ENCODE measurements at places on chromosomes 6 and 20.

GRCh38 chr6:1215023-1215422 lies 96.9 kb upstream of the FOXQ1 start:
- DNase-seq = no peak

GRCh38 chr6:117359581-117359980 lies 66.2 kb downstream of the ROS1 start:
- DNase-seq = no peak

- DNase-seq = no peak
These were observed 10.2 kb upstream of the FOXF2 start for GRCh38 chr6:1379017-1379787.

DNA sequence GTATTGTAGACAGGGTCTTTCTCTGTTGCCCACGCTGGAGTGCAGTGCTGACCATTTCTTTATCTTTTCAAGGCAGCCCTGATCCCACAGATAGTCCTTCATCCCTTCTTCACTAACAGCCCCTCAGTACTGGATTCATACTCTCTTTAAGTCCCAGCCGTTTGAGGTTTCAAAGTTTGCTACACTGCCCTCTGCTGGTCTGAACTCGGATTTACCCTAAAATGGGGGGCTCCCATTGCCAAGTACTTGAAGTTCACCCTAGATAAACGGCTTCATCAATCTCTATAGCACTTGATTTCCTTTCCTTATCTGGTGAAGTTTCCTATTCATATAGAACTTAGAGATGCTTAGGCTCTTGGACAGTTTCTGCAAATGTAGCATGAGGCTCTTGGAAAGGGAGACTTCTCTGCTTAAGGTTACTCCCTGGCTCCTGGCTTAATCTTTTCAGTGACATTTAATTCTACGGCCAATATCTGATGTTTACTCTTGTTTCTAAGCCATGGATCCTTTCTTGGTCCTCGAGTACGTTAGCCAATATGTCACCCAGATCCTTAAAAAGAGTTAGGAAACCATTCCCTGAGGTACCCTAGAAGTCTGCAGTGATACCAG lies 21.4 kb upstream of the PREP start:
- no peak for DNase-seq

DNA sequence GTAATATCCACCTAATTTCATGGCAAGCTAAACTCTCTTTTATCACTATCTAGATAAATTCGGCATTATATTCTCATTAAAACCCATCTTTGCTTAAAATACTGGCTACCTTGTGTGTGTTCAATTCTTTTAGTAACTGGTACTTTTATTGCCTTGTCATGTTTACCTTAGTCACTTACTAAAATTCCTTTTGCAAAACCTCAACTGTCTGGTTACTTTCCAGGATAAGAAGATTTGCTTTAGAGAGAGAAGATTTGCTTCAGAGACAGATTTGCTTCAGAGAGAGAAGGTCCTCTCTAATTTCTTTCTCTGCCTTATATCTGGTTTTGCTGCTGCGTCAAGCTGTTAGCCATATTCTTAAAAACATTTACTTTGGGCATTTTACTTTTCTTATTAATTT lies 151.5 kb upstream of the MLIP start:
- DNase-seq = no peak

GRCh38 chr20:13174402-13174801 lies 46.7 kb upstream of the ISM1 start:
- no peak for DNase-seq

- DNase-seq = no peak
These were observed 24.0 kb upstream of the NPBWR2 start for GRCh38 chr20:64131406-64131805.

DNA sequence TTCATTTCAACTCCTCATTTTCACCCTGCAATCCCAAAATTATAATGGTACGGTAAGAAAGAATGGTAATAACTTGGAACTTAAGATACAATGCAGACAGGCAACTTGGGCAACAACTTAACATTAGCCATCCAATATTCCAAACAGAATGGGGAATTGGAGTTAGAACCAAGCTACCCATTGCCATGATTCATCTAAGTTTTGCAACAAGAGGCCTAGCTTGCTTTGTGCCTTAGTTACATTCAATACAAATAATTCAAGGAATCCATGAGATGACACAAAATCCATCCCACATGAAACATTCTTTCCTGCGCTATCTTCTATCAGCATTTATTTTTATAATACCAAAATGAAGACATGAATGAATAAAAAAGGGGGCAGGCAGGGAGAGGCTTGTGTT lies 28.4 kb downstream of the DCDC2 start:
- no peak for DNase-seq

DNA sequence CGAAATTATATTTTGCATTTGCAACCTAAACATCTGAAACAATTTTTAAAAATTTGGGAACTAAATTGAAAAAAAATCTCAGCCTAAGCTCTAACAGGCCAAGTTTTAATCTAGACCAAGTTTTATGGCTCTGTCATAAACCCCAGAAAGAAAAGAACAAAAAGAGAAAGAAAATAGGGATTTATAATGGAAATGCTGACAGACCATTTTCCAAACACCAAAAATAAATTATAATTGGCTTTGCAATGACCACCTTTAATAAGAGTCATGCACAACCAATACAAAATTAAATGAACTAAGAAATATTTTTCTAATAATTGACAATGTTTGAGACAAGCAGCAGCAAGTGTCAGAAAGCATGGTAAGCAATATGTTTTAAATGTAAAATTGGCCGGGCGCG lies 72.6 kb downstream of the WDR27 start:
- no peak for DNase-seq

DNA sequence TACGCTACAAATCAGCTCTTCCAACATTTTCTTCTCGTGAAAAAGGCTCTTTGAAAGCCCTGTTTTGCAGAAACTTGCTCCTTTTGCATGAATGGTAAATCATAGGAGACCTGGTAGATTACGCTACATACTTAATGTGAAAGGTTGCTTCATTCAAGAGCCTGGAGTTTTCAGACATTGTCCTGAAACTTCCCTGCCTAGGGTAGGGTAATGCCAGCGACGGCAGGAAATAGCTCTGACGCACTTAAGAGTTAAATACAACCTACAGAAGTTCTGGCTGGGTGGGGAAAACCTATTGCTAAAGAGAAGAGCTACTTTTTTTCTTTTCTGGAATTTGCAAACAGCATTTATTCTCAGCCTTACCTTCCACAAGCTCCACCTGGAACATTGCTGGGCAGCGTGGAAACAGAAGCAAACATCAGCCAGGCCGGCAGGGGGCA lies 144.5 kb downstream of the LPA start:
- no peak for DNase-seq

DNA sequence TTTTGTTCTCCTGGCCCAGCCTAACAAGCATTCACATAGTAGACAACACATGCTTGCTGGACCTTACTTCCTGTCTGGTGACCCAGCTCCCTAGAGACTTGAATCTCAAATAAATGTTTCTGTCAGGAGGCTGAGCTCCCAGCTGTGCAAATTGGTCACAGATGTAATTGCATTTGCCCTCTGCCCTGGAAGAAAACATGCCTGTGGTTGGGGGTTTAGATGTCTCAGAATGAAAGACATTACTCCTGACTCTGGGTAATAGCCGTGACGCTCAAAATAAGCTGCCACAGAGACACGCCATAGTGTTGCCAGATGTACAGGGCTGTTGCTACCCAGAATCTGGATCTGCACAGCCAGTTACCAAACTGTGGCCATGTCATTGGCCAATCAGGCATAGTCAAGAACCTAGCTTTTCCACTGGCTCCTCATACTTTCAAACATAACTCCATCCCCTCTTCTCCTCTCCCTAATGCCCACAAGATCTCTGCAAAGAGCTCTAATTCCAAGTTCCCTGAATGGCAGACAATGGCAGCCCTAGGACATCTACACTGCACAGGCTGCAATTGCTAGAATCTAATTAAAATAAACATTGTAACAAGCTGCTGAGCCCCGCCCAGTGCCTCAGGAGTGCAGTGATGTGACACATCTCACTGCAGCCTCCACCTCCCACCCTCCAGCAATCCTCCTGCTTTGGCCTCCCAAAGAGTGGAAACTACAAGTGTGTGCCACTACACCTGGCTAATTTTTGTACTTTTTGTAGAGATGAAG lies 32.8 kb upstream of the GMPR start:
- peak; percentile 98 for DNase-seq

DNA sequence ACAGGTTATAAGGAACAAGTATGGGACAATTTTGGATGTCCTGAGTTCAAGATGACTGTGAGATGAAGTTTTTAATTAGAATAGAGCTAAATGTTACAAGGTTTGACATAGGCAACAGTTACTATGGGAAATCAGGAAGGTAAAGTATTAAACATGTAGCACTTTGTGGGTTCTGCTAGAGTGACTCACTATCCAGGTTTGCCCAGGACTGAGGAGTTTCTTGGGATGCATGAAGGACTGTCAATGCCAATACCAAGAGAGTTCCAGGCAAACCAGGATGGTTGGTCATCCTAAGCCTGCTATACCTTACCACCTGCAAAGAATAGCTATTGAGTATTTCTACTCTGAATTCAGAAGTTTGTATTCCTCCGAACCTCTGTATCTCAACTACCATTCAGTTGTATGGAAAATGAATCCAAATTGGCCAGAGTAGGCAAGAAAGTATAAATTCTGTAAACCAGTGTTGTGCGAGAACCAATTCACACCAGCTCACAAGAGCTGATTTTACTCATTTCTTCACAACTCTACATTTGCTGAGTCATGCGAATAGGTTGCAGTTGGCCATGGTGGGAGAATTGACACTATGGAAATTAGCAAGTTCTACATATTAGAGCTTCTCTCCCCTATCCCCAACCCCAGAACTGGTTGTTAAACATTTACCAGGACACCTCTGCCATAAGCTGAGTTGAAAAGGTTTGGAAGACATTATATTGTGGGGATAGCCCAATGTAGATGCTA lies 449.5 kb downstream of the PLCB1 start:
- DNase-seq = no peak

- DNase-seq = no peak
These were observed 227.5 kb downstream of the OTOR start for GRCh38 chr20:16975682-16976081.

- no peak for DNase-seq
These were observed 32.0 kb downstream of the QKI start for GRCh38 chr6:163446549-163446948.

GRCh38 chr6:37258405-37259105 lies 611 bp upstream of the TMEM217 start:
- DNase-seq = no peak

DNA sequence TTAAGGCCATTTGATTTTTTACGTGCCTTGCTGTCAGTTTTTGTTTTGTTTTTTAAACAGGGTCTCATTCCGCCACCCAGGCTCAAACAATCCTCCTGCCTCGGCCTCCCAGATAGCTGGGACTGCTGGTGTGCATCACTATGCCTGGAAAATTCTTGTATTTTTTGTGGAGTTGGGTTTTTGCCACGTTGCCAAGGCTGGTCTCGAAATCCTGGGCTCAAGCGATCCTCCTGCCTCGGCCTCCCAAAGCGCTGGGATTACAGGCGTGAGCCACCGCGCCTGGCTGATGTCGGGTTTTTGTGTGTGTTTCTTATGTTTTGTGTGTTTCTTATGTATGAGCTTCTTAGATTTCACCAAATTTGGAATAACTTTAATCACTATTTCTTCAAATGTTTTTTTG lies 104.8 kb downstream of the TAF4 start:
- no peak for DNase-seq

- no peak for DNase-seq
These were observed 28.9 kb downstream of the FUCA2 start for GRCh38 chr6:143482593-143482992.

- peak; percentile 69 for DNase-seq
These were observed 68.2 kb downstream of the RAB44 start for GRCh38 chr6:36765594-36766398.

GRCh38 chr20:5309971-5310370 lies 6.8 kb downstream of the PROKR2 start:
- no peak for DNase-seq

DNA sequence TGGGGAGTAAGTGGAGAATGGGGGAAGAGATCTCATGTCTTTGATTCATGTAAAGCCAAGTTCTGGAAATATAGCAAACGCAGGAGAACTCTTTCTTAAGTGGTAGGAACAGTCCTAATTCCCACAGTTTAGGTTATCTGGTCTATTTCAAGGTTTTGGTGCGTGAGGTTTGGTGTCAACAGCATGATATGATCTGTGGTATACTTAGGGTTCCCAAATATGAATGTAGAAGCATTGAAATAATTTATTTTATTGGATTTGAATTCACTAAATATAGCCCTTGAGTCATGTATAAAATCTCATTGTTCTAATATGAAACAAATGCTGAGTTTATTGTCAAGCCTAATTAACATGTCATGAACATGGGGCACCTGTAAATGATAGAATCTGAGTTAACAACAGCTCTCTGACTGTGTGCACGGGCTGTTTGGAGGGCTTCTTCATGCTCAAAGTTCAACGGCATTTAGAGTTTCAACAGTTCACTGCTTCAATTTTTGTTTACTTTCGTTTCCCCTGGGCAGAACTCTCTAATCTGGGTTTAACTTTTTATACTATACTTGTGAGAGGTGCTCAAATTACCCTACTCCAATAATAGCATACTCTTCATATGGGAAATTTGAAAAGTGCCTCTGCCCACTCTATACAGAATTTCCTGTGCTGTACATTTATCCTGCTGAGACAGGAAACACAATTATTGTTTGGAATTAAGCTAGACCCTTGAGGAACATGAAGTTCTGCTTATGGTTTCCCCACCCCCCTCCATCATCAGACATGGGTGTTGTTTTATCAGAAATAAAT lies 236.3 kb upstream of the ZNF217 start:
- DNase-seq = peak; percentile 67

- no peak for DNase-seq
These were observed 27.4 kb downstream of the ASXL1 start for GRCh38 chr20:32385541-32385940.

DNA sequence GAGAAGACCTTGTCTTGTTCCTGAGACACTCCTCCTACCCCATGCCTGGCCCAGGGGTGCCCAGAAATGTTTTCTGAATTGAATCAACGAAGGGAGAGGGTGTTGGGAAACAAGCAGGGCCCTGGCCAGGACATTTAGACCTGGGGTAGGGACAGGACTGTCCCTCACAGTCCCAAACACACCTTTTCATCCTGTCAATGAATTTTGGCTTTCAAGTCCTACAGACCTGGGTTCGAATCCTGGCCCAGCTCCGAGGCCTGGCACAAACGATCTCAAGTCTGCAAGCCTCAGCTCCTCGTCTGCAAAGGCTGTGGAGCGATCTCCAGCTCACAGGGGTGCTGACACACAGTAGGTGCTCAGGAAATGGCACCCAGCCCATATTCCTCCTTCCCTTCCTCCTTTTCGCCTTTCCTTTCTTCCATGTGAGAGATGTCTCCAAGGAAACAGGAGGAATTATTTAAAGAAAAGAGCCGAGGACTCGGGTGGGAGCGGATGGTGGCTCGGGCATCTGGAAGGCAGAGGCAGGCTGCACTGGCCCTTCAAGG lies 7.3 kb upstream of the DLGAP4 start:
- DNase-seq = no peak

Measured in GM04504 (cell line).